ENCODE measurements at places on chromosomes 5 and 9.
A peak's percentile ranks its signal among the peaks of the same experiment; 100 is the strongest.

- DNase-seq = no peak
These were observed 173.2 kb upstream of the CDH10 start for GRCh38 chr5:24817966-24818365.

DNA sequence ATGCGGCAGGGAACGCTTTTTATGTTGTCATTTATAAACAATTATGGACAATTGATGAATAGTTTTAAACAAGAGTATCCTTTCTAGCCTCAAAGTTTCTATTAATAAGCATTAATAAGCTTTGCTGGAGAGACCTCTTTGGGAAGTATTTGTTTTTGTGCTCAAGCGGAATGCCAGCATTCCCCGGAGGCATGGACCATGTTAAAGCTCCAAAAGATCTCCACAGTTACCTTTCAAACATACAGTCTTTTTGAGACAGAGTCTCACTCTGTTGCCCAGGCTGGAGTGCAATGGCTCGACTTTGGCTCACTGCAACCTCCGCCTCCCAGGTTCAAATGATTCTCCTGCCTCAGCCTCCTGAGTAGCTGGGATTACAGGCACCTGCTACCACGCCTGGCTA lies 9.6 kb downstream of the MSANTD3 start:
- DNase-seq = no peak

DNA sequence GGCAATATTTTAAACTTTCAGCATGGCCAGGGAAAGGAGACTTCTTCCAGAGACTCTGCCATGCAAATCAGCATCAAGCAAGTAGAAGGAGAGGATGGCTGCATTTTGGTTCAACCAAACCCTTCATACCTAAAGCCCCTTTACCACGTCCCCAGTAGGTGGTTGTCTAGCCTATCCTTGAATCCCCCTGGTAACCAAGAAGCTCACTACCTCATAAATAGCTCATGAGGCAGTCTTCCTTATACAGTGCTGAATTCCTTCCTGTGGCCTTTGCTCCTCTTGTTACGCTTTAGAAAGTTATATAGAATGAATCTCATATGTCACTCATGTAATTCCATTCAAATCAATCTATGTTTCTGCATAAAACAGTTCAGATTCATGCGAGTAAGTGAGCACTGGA lies 289.5 kb upstream of the SLC30A5 start:
- no peak for DNase-seq

- DNase-seq = no peak
These were observed 22.7 kb downstream of the ANKRD33B start for GRCh38 chr5:10586555-10586954.

- DNase-seq = no peak
These were observed 14.9 kb upstream of the SLC22A5 start for GRCh38 chr5:132354381-132355139.

DNA sequence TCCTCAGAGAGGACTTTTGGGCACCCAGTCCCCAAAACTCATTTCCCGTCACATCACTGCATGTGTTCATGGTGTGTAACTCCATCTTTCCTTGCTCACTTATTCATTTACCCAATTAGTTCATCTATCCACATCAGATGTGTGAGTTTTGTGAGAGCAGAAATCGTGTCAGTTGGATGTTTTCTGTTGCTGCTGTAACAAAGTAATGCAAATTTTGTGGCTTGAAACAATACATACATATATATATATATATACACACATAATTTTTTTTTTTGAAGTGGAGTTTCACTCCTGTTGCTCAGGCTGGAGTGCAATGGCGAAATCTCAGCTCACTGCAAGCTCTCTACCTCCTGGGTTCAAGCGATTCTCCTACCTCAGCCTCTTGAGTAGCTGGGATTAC lies 70.5 kb upstream of the BOD1 start:
- no peak for DNase-seq

- no peak for DNase-seq
These were observed 131.2 kb upstream of the KLF4 start for GRCh38 chr9:107620801-107621200.

GRCh38 chr9:131845305-131846298 lies 105.7 kb upstream of the RAPGEF1 start:
- no peak for DNase-seq

DNA sequence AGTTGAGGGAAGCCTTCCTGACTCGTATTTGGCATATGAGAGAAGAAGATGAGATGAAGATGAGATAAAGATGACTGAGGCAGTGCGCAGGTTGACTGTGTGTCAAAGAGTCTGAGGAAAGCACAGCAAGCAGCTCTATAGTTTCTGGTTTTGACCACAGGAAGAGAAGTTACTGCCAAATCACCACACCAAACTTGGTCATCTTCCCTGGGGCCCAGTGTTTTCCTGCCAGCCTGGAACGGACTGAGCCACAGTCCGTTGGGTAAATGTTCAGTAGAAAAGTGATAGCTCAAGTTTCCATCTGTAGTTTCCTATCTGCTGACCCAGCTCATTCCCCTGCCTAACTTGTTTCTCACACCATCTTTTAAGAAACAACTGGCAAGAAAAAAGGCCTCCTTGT lies 80.7 kb upstream of the ADAMTS19 start:
- DNase-seq = no peak

GRCh38 chr5:67510204-67510603 lies 313.6 kb upstream of the CD180 start:
- DNase-seq = no peak

DNA sequence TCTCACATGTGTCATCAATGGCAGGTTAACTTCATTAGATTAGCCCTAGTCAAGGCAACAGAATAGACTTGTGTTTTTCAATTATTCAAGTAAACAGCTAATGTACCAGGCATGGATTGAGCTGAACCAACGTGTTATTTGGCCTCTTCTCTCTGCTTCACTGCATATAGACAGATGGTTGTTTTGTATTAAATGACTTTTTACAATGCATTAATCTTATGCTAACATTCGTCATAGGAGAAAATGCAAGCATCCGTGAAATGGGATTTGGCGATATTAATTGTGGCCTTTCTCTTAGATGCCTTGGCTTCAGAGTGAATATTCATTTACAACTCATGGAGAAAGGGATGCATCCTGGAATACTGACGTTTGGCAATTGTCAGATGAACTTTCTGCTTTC lies 208.0 kb downstream of the KCTD16 start:
- peak; percentile 94 for DNase-seq

GRCh38 chr9:92780206-92780605 lies 15.6 kb upstream of the BICD2 start:
- no peak for DNase-seq

DNA sequence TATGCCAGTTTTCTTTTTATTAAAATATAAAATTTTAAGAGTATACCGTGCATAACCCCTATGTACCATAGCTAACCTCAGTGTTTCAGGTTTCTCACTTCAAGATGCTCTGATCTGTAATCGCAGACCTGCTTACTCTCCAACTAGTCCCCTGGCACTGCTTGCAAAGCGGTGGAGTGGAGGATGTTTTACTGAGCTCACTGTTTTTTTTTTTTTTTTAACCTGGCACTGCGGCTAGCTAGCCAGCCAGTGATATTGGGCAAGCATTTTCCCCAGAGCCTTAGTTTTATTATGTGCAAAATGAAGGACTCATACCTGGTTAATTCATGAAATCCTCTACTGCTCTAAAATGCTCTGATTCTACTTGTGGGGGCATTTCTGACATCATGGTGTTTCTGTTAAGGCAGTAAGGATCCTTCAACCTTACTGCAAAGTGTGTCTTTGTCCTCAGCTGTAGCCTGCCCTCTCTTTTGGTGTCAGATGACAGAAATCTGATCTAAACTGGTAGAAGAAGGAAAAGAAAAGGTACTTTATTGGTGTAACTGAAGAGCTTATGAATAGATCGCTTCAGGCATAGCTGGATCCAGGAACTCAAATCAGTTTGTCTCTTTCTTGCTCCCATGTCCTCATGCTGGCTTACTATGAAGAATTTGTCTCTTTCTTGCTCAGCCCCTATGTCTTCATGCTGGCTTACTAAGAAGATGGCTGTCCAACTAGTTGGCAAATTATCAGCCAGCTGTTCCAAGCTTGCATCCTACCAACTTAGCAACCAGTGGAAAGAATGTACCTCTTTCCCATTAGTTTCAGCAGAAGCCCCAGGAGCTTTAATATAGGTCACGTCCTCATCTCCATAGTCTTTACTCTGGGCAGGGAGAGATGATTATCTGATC lies 59.8 kb downstream of the DOCK2 start:
- DNase-seq = no peak

GRCh38 chr5:22596404-22596970 lies 256.7 kb downstream of the CDH12 start:
- no peak for DNase-seq

DNA sequence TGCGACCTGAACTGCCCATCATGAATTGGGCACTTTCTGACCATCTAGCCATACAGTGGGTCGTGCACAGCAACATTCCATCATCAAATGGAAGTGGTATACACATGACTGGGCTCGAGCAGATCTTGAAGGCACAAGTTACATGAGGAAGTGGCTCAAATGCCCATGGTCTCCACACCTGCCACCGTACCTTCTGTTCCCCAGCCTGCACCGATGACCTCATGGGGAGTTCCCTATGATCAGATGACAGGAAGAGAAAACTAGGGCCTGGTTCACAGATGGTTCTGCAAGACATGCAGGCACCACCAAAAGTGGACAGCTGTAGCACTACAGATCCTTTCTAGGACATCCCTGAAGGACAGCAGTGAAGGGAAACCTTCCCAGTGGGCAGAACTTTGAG lies 21.8 kb downstream of the MTMR12 start:
- DNase-seq = no peak

DNA sequence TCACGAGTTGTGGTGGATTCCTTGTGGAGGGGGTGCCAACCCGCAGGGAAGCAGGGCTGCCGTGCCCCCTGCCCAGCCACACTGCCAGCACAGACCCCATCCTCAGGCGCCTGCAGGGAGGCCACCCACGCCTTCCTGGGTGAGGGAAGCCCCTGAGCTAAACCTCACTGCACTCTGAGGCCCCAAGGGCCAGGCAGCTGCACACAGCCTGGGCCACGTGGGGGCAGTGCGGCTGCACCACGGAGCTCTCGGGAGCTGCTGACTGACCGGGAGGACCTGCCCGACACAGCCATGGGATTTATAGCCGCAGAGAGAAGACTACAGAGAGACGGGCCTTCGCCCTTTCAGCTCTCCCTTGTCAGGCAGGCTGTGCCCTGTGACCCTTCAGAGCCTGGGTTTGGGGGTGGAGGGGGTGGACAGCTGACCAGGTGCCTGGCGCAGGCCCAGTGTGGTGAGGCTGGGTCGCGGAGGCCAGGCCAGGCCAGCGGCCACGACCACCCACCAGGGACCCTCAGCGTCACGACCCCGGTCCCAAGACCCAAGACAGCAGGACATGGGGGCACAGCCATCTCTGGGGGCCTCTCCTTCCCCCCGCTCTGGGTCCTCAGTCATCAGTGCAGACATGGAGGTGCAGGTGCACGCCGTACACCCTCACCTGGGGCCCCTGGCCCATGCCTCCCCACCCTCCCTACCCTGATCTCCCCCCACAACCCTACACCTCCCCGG lies 4.3 kb upstream of the AHRR start:
- peak; percentile 57 for DNase-seq

GRCh38 chr9:5425006-5425628 lies 12.6 kb downstream of the PLGRKT start:
- peak; percentile 5 for DNase-seq

DNA sequence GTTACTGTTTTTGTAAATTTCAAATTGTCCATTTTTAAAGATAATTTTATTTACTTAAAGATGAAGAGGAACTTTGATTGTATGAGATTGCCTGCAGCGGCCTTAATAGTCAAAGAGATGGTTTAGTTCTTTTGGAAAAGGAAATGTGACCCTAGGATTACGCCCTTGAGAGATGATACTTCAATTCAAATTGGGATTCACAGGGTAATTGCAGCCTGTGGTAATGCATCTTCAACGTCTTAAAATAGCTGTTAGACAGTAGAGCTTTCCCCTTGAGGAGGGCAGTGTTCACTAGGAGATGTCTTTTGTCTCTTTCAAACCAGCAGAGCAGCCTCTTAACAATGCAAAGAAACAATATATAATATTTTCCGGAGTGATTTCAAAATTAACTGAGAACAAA lies 127.1 kb downstream of the TAF11L14 start:
- no peak for DNase-seq

DNA sequence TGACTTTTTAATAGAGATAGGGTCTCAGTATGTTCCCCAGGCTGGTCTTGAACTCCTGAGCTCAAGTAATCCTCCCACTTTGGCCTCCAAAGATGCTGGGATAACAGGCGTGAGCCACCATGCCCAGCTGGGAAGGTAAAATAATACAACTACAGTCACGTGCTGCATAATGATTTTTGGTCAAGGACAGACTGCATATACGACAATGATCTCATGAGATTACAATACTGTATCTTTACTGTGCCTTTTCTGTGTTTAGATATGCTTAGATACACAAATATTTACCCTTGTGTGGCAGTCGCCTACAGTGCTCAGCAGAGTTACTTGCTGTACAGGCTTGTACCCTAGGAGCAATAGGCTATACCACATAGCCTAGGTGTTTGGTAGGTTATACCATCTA lies 14.2 kb upstream of the IRF1 start:
- no peak for DNase-seq

- DNase-seq = no peak
These were observed 104.3 kb upstream of the SPATA31D4 start for GRCh38 chr9:81823672-81824554.

GRCh38 chr9:99368341-99369326 lies 146.6 kb downstream of the SEC61B start:
- no peak for DNase-seq

GRCh38 chr9:70553707-70554673 lies 139.5 kb upstream of the KLF9 start:
- no peak for DNase-seq

DNA sequence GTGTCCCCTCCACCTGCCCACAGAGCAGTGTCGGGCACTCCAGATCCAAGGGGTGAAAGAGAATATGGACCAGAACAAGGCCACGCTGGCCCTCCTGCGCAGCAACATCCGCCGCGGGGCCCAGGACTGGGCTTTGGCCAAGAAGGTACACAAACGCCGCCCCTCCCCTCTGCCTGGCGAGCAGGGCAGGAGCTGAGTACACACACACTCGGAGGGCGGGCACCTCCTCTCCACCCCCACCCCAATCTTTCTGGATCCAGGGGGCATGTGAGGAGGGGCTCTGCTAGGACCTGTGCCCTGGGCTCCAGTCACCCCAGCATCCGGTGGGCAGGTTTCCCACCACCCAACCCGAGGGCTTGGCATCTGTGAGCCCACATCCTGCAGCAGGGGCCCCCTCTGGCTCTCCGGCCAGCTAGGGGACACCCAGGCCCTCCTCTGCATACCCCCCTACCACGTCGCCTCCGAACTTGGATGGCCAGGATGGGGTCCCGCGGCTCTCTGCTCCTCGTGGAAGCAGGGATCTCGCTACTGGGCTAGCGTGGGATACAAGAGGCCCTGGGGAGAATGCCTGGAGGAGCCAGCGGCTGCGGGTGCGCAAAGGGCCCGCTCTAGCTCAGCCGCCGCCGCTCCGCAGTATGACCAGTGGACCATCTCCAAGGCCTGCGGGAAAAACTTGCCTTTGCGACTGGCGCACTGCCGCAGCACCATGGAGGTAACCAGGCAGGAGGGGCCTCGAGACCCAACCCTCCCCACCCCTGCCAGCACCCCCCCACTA lies 3.1 kb downstream of the CCDC183 start:
- DNase-seq = no peak

DNA sequence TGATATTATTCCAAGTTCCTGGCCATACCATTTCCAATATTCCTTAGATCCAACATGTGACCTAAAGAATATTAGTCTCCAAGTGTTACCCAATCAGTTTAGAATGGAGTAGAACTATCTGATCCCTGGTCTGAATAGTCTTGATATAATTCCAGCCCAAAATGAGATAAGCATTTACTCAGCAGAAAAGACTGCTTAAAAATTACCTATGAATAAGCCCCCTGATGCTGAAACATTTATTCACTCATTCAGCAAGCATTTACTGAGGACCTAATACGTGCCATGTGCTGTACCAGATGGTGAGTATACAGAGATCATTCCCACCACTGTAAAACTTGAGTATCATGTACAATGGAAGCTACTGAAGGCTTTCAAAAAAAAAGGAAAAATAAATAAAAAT lies 157.0 kb downstream of the FAM114A2 start:
- no peak for DNase-seq
